ENCODE measurements at places on chromosomes 5 and 9.

GRCh38 chr9:117234103-117234502, 180.8 kb downstream of the ASTN2 start:
- ATAC-seq: no peak

DNA sequence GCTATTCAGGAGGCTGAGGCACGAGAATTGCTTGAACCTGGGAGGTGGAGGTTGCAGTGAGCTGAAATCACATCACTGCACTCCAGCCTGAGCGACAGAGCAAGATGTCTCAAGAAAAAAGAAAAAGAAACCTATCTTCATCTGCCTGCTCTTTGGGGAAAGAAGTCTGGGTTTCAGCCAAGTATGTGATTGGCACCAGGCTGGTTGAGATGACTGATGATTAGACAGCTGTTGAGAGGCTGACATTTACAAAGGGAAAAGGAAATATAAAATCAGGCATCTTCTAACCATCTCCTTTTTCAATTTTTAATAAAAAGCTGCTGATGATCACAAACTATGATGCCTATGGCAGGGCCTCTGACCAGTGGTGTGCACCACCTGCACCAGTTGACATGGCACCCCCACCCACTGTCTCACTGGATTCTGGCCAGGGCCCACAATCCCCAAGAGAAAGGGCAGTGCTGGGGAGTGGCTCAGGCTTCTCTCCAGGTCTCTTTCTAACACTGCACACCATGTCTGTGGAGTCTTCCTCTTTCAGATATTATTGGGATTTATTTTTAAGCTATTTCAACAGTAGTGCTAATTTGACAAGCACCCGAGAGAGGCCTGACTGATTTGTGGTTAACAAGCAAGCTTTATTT, 17.2 kb upstream of the C5orf15 start:
- no peak for ATAC-seq

- ATAC-seq: peak; percentile 39
These were observed 226.3 kb downstream of the AOPEP start for GRCh38 chr9:94952565-94953373.

- ATAC-seq: no peak
These were observed 25.6 kb upstream of the ZCCHC7 start for GRCh38 chr9:37094751-37095150.

DNA sequence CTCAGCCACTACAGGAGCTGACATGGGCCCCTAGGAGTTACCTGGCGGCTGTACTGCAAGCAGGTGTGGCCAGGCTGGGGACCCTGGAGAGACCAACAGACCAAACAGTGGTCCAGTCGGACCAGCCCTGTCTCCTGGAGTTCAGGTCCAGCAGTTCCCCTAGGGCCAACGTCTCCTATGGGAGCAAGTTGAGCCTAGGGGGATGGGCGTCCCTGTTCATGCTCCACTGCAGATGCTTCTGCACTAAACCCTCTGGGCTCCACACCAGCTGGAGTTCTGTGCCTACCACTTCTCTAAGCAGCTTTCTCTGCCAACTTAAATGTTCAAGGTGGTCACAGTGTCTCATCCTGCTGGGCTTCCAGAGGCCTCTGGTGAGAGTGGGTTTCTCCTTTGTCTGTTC, 20.6 kb upstream of the OMD start:
- ATAC-seq: no peak

DNA sequence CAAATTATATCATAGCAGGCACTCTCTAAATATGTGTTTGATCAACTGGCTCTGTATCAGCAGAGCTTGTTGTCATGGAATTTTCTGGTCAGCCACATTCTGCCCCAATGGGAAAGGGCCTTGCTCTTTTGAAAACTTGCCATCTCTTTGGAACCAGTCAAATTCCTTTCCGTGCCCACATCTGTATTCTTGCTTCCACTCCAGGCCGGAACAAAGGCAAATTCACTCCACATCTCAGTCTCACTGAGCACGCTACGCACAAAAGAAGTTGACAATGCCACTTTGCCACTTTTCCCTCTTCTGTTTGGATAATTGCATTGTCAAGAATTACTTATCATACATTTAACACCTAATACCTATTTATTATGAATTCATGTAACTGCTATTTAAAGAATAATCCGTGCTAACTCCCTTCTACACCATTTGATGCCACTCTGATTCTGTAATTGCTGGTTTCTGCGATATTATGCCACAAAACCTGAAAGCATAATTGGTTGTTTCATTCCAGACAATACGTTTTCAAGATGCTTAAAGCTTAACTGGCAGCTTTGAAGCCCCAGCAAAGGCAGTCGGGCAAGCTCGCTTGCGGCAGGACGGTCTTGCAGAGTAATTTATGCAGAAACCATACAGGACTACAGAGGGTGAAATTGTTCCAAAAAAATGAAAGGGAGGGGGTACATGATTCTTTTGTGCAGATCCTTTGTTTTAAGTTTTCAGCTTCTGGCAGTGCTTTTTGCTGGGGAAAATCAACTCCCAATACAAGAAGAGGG, 277.7 kb downstream of the MSX2 start:
- ATAC-seq: no peak

DNA sequence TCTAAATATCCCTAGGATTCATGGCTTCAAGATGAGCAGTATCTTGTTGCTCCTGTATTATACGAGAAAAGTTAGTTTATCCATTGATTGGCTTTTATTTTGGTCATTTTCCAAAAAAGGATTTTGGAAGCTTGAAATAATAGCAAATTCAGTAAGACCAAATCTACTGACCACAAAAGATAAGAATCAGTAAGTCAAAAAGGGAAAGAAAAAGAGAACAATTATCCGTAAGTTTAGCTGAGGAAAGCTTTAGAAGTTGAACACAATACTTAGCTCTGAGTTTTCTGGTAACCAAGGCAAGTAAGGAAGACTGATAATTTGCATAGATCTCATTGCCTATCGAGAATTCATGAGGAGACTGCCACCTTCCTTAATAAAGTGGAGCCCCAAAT, 9.1 kb downstream of the TGFBR1 start:
- no peak for ATAC-seq

DNA sequence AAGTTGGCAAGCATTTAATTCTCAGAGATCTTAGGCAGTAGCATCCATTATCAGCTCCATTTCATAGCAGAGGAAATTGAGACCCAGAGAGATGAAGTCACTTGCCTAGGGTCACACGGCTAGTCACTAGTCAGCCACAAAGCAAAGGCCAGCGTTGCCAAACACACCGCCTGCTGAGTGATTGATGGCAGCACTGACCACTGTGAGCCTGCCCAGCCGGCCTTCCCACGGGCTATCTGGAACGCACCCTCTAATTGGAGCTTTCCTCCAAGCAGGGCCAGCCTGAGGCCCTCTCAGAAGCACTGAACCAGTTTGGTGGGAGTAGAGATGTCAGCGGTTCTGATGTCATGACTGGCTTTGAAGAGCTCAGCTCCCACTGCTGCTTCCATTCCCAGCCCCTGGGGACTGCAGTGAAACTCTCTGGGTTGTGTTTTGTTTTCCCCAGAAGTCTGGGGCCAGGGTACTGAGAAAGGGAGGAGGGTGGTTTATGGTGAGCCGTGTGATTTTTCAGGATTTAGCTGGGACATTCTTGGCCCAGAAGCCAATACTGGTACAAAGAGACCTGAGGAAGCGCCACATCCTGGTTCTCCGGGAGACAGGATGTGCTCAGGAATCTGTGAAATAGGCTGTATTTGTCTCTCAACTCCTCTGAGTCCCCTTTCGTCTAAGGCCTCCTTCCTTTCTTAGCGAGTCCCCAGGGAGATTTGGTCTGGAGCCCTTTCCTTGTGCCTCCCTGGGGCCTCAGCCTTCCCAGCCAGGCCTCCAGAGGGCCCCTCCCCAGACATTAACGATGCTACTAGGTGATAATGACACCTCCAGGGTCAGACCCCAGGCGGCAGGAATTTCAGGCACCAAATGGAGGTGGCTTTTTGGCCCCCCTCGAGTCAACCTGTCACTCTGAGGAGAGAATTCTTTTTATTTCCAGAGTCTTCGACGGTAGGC, 44.5 kb downstream of the SPRY4 start:
- ATAC-seq: peak; percentile 62

Measured in SK-N-SH treated with all-trans-retinoic acid at 6 μM for 48 hours (cell line).